ENCODE measurements at places on chromosomes 4 and X. TPM values are rescaled to one million over a fixed set of nuclear protein-coding genes. Genes with fewer than 3 reads are reported as not detected.

FAM13A gene
- total RNA-seq, result 7.2 TPM

DUX4 gene
- not detected for total RNA-seq

UCHL1 gene
- total RNA-seq, result 0.85 TPM

SLC7A11 gene
- total RNA-seq, result 5.2 TPM

DGKK gene
- total RNA-seq, result not detected

F8 gene
- total RNA-seq, result 15.0 TPM

SOX3 gene
- not detected for total RNA-seq

MAGEB2 gene
- not detected for total RNA-seq
